T follicular helper cell (primary cell): ENCODE measurements at places on chromosomes 1 and 21.
A peak's percentile ranks its signal among the peaks of the same experiment; 100 is the strongest.

- DNase-seq: no peak
Observed at GRCh38 chr1:228256626-228257375, 49.0 kb downstream of the OBSCN start.

DNA sequence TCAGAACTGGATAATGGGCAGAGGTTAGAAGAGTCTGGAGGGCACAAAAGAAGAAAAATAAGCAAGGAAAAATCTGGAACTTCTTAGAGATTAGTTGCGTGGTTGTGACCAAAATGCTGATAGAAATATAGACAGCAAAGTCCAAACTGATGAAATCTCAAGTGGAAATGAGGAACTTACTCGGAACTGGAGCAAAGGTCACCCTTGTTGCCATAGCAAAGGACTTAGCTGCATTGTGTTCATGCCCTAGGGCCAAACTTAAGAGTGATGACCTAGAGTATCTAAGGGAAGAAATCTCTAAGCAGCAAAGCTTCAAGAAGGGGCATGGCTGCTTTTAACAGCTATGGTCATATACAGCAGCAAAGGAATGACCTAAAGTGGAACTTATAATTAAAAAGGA is 180.0 kb downstream of the TTLL7 start:
- no peak for DNase-seq

GRCh38 chr21:28016571-28016970 is 976.1 kb downstream of the LTN1 start:
- no peak for DNase-seq

- DNase-seq: no peak
Observed at GRCh38 chr1:31880957-31881687, 57.0 kb downstream of the PTP4A2 start.

GRCh38 chr1:115373305-115373704 is 35.3 kb upstream of the NGF start:
- no peak for DNase-seq

DNA sequence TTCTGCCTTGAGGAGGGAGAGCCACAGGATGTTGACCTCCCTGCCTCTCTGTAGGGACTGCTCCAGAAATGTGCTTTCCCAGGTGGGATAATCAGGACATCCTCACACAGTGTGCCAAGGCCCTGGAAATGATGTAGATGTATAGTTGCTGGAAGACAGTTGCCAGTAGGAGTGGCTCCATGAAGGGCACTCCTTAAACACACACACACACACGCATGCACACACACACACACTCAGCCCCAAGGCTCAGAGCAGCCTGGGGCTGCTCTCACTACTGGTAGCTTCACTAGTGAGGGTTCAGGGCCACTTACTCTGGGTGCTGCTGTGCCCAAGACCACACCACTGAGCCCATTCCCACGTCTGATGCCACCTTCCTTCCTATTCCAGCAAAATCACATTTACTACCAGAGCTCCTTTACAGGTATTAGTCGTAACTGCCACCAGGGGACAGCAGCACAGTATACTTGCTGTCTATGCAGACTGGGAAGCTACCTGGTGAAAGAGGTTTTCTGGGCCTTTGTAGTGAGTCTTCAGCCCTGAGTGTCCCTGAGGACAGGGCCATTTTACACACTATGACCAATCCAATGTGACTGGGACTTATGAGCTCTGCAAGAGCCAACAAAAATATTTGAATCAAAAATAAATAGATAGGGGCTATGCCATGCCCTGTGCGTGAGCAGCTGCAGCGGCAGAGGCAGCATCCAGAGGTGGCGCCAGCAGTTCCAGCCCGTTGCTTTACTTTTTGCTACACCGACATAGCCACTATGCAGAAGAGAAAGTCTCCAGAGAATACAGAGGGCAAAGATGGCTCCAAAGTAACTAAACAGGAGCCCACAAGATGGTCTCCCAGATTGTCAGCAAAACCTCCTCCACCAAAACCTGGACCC is 15.0 kb downstream of the CRNN start:
- DNase-seq: peak; percentile 15

DNA sequence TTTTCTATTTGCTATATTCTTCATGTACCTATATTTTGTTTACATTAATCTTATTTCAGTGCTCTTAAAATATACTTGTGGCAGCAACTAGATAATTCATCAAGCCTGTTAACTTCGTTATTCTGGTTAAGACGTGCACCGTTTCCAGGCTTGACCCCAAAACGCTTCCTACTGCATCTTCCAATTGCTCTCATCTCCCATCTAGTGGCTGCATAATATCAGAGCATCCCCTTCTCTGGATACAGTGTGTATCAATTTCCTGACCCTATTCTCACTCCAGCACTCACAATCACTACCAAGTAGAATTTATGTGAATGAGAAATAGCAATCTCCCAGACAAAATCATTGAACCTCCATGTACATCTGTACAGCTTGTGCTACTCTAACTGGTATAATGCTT is 1280.3 kb upstream of the B3GALT2 start:
- DNase-seq: no peak

GRCh38 chr1:205438213-205439158 is 16.6 kb upstream of the LEMD1 start:
- no peak for DNase-seq

DNA sequence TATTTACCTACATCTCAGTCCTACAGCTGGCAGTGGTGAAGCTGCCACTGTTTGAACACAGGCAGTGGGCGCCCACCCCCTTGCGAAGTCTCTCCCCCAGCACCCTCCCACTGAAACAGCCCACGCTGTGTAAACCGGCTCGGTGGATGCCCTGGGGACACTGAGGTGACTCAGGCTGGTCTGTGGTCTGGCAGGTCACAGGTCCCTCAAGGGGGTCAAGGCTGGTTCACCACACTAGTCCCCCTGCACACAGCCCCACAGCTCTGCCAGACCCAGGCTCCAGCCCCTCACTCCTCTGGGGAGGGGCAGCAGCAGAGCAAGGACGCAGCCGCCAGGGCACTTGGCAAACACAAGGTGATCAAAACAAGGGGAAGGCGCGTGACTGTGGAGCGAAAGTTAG is 7.6 kb downstream of the CHD5 start:
- DNase-seq: no peak

DNA sequence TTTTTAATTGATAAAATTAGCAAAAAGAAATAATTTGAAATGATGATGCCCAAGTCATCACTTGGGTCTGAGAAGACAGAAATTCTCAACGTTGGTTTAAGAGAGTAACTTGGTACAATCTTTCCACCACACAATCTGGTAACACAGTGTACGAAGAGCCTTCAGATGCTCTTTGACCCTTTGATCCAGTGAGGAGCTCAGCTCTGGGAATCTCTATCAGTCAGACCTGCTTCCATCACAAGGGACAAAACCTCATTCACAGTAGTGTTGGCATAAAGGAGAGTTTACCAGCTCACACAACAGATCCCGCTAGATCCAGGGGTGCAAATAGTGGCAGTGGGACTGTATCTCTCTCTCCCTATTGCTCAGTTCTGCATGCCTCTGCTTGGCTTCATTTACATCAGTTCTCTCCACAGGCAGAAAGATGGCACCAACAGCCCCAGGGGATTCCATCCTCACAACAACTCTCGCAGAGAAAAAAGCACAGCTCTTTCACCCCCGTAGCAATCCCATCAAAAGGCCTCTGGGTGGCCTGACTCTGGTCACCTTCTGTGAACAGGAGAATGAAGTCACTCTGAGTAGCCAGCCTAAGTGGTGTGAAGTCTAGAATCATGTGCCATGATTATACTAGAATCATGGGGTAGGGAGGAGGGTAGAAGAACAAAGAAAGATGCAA is 119.7 kb downstream of the ZNF281 start:
- no peak for DNase-seq

DNA sequence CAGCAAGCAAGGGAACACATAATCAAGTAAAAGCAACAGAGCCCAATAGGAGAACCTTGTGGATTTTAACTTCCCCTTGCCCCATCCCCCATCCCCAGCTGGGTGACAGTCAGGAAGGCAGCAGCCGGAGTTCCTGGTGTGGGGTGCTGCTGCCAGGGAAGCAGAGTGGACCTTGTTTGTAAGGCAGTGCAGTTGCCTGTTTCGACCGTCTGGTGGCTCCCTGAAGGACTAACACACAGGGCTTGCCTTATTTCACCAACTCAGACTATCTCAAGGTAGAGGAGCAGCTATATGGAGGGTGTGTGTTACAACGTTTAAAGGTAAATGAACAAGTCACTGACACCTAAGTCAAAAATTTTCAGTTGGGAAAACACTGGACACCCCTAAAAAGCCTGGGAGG is 6.6 kb downstream of the KRTAP10-8 start:
- DNase-seq: no peak

DNA sequence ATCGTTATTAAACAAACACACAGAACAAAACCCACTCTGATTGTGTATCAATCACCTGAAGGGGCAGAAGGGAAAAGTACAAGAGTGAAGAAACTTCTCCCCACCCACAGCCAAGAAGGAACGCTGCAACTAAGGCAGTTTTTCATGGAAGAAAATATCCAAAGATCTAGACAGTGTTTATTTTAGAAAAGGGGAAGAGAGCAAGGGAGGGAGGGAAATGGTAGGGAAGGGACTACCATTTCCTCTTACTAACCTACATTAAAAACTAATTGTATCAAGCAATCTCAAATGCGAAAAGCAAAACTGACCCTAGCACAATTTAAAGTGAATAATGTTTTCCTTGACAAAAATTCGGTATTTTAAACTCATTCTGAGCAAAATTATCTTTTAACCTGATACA is 3.5 kb downstream of the NRIP1 start:
- DNase-seq: no peak

GRCh38 chr1:8201331-8201861 is 116.5 kb upstream of the SLC45A1 start:
- DNase-seq: no peak

DNA sequence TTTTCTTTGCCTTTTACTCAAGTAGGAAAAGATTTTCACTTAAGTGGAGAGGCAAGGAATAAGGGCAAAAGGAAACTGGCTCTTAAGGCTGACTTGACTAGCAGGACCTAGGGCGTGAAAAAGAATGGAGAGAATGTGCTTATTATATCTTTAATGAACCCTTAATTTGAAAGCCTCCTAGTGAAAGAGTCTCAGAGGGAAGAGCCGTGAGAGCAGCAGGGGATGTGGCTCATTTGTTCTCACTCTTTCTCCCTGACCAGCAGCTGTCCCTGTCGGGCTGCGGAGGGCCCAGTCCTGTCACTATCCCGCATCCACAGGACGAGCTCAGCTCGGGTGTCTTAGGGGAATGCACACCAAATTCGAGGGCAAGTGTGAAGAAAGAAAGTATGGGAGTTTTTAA is 180.1 kb downstream of the EDEM3 start:
- no peak for DNase-seq

- no peak for DNase-seq
Observed at GRCh38 chr1:2519029-2519685, 7.2 kb downstream of the PANK4 start.

DNA sequence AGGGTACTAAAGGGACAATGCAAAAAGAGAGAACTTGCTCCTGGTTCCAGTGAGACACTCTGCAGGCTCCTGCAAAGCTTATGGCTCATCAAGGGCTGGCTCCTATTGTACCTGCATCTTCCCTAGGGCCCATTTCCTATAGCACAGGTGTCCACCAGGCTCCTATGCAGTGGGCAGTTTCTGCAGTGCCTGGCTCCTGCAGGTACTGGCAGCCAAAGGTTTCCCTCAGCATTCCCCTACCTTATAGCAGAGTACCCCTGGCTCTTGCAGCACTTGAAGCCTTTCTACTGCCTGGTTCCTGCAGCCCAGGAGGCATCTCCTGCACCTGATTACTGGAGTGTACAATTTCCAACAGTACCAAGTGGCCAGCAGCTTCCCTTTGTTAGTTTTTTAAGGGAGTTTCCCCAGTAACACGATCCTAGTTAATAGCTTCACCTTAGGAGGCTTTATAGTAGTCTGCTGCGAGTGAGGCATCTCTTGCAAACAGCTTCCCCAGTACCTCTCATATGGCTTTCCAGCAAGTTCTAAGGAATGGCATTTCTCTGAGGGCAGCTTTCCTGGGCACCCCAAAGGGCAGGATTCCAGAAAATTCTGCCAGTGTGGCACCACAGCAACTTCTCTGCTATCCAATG is 141.7 kb downstream of the DENND1B start:
- DNase-seq: no peak

DNA sequence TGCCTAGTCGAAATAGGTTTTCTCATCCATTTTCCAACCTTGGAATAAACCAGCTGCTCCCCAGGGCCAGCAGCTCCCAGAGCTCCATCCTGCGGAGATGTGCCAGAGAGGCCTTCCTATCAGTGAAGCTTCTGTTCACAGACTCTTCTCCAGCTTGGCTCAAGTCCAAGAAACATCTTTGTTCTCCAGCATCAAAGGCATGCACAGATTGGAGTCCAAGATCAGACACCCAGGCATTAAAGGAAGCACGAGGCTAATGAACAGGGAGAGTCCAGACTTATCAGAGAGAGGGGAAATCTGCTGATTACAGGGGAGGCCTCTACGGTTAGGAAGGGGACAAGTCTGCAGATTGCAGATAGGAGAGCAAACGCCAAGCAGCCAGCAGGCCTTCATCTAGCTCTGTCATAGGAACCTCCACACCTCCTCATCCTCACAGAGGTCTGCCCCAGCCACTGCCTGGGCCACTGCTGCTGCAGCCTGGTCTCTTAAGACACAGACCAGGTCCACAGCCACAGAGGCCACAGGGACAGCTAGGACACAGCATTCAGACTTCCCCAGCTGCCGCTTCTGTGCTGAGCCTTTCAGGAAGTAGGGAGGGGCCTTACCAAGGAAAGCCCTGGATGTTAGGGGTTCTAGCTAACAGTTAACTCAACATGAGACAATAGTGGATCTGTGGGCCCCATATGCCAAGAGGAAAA is 3.4 kb downstream of the PRR9 start:
- no peak for DNase-seq

DNA sequence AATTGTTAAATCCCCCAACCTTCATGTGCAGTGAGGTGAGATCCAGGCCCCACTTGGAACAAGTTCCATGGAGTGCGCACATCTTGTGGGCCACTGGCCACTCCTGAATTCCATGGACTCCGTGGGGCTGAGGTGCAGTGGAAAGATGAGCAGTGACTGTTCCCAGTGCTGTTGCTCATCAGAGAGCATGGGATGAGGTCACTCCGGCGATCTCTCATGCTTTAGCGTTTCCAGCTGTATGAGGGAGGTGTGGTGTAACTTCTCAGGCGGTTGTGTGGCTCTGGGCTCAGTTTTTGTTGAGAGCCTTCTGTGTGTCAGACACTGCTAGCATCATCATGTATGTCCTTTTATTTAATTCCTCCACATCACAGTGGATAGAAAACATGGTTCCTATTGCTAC is 96.2 kb downstream of the GALNT2 start:
- DNase-seq: no peak

DNA sequence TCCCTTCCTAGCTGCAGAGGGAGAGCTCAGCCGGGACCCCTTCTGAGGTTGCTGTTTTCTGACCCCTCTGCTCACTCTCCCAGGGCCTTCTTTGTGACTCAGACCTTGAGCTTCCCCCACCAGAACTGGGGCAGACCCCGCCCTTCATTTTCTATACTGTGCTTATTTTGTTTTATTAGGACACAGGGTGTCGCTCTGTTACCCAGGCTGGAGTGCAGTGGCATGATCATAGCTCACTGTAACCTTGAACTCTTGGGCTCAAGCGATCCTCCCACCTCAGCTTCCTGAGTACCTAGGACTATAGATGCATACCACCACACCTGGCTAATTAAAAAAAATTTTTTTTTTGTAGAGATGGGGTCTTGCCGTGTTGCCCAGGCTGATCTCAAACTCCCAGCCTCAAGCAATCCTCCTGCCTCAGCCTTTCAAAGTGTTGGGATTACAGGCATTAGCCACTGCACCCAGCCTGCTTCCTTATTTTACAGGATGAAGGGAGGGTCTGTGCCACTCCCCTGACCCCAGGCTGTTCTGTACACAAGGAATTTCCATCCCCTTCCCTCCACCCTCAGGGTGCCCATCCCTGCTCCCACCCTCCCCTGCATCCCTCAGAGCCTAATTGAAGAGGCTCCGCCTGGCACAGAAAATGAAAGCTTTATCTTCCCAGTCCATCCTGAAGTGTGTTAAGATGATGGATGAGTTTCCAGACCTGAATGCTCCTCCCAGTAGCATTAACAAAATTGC is 195.2 kb upstream of the POU3F1 start:
- no peak for DNase-seq
